ENCODE measurements at places on chromosomes 7 and 10.
A peak's percentile ranks its signal among the peaks of the same experiment; 100 is the strongest.

- peak; percentile 18 for DNase-seq
Measured at GRCh38 chr10:100347568-100348195, 649 bp downstream of the SCD start.

DNA sequence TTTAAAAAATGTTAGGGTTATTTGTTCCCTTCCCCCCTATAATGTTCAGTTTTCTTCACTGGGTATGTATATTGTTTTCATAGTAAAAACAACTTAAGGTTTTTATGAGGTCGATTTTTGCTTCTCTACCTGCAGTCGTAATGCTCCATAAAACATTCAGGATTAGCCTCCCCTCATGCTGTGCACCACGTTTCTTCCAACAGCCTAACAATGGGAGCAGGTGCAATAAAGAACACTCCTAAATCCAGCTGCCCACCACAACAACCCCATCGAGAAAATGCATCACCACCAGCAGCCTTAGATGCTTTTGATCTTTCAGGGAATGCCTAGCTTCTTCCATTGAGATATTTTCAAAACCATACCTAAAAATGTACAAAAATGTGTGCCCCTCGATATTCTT lies 111.1 kb downstream of the ADAM12 start:
- DNase-seq = no peak

DNA sequence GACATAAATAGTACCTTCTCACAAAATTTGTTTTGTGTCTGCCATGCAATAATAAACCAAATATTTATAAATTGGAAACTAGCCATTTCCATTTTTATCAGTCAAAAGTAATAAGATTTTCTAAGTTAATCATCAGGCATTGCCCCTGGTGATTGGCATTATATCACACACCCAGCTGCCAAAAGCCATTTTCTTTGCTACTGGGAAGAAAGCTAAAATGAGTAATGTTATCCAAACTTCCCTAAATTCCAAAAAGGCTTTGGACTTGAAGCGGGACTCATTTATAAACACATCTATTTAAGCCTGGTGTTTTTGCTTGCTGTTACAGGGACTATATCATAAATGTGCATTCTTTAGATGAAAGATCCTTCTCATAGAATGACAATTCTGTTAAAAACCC lies 86.0 kb downstream of the AKR1D1 start:
- no peak for DNase-seq

DNA sequence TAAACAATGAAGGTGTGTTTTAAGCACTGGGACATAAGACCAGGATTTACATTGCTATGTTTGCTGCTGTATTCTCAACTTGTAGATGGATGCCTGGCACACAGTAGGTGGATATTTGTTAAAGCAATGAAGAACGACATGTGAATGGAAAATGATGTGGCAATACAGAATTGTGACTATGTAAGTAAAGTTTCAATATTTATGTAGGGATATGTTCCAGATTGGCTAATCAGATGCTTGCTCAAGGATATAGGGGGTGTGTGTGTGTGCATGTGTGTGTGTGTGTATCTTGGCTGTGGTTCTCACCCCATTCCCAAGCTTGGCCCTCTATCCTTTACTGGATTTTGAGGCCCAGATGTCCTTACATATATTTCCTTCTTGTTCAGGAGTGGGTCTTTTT lies 42.7 kb upstream of the LAMB1 start:
- peak; percentile 70 for DNase-seq

DNA sequence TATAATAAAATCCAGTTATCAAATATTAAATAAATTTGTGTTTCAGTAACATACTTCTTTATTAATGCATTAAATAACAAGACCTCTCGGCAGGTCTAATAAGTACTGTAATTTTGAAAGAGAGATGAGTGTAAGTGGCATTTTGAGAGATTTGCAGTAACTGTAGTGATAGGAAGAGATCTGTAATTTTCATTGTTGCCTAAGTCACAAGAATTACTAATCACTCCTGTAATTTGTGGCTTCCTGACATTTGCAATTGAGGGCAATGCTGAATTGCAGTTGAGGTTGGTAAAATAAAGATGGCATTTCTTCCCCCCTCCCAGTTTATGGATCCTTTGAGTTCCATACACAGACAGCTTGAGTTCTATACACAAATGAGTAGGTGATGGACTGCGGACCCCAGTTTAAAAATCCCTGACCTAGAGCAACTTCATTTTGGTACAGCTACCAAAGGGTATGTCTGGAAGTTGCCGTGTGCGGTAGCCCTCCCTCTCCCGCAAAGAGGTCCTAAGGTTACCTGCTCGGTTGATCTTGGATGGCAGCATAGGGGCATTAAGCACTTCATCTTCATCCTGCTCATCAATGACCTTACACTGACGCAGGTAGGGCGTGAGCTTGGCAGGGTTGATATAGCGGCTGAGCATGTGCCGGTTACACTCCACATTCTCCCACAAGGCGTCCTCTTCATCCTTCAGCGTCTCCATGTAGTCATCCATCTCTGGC lies 96.4 kb downstream of the CARD11 start:
- DNase-seq = no peak

GRCh38 chr10:15167411-15168290 lies 842 bp downstream of the NMT2 start:
- DNase-seq = peak; percentile 28

DNA sequence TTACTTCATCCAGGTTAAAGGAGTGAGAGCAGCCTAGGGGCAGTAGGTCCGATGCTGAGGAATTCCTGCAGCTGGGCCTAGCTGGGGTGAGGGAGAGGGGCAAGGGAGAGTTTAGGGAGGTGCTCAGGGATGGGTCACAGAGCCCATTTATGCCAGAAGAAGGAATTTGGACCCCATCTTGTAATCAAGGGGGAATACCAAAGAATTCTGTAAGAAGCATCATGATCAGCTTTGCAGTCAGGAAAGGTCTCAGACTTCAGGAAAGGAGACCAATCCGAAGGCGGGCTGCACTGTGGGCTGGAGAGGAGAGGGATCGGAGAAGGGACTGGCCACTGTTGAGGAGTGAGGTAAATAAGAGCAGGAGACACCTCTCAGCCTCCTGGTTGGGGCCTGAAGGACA lies 566.6 kb upstream of the MGMT start:
- no peak for DNase-seq

- no peak for DNase-seq
Measured at GRCh38 chr10:122638106-122638505, 61.5 kb downstream of the C10orf120 start.

- no peak for DNase-seq
Measured at GRCh38 chr10:34169677-34170076, 645.4 kb downstream of the PARD3 start.

DNA sequence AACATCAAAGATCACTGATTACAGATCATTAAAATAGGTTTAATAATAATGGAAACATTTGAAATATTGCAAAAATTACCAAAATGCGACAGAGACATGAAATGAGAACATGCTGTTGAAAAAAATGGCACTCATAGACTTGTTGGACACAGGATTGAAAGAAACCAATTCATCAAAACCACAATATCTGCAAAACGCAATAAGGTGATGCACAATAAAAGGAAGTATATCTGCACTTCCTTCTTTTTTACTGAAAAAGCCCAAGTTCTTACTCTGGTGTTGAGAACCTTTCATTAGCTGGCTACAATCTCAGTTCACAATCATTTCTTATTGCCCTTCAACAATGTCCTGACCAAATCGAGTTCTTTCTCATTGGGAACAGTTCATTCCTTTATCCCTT lies 28.7 kb downstream of the TMEM106B start:
- no peak for DNase-seq

- no peak for DNase-seq
Measured at GRCh38 chr7:127383123-127383835, 9.2 kb downstream of the ZNF800 start.

DNA sequence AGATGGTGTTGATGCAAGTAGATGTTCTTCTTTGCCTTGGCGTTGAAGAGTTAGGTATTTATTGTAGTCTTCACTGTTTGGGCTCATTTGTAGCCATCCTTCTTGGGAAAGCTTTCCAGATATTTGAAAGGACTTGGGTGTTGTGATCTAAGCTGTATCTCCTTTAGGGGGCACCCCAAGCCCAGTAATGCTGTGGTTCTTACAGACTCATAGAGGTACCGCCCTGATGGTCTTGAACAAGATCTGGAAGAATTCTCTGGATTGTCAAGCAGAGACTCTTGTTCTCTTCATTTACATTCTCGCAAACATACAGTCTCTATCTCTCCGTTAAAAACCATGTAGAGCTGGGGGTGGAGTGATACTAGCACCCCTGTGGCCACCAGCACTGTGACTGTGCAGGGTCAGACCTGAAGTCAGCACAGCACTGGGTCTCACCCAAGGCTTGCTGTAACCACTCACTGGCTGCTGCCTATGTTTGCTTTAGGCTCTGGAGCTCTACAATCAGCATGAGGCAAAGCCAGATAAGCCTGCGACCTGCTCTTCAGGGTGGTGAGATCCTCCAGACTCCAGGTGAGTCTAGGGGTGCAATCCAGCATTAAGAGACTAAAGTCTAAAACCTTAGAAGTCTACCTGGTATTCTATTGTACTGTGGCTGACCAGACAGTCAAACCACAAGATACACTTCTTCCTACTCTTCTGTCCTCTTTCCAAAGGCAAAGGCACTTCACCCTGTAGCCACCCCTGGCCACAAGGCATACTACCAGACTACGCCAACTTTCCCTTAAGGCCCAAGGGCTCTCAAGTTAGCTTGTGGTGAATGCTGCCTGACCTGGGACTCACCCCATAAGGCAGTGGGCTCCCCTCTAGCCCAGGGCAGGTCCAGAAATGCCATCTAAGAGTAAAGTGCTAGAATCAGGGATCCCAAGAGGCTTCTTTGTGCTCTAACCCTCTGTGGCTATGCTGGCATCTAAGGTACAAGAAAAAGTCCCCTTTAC lies 209.7 kb upstream of the TMEM196 start:
- peak; percentile 86 for DNase-seq

DNA sequence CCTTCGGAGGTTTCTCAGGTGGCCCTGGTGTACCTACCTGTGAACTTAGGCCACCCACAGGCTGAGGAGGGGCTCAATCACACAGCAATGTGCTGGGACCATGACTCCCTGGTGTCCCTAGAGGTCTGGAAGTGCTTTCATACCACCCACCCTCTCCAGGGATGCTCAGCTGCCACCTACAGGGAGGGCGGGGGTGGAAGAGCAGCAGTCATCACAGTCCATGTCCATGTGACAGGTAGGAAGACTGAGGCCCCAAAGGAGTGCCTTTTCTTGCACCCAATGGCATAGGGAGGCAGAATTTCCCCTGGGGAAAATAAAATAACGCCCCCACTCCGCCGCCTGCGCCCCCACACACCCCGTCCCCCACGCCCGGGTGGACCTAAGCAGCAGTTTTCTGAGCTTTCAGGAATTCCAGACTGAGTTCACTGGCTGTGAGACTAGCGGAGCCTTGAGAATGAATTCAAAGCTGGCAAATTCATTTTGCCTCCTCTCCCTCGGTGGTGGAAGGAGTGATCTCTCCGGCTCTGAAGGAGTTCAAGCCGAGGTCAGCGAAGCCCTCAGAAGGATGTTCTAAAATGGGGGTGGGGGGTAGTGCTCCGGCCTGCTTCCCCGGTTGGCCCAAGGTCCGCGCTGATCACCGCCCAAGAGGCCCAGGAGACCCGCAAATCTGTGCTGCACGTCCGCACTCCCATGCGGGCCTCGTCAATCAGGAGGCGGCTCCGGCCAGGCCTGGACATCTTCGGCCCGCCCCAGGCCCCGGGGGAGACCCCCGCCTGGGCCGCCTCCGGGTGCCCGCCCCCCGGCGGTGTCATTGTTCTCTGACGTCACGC lies 2.1 kb upstream of the ZMIZ1 start:
- DNase-seq = no peak

- DNase-seq = no peak
Measured at GRCh38 chr7:28246921-28247461, 66.4 kb upstream of the JAZF1 start.

GRCh38 chr10:7908541-7909210 lies 90.4 kb downstream of the TAF3 start:
- DNase-seq = no peak

DNA sequence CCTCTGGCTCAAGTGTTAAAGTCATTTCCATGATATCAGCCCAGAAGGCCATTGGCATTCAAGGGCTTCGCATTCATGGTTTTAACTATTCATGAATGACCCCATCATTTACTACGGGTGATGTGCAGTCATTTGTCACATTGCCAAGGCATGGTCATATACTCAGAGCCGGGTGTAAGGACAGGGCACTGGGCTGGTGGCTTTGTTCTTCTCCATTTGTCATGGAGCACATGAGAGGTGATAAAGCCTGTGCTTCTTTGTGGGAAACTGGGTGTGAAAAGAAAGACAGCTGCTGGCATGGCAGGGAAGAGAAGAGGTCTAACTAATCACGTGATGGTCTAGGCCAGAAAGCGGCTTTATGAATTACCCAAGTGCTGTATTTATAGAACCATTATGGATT lies 132.2 kb upstream of the PLXNA4 start:
- DNase-seq = no peak

- peak; percentile 25 for DNase-seq
Measured at GRCh38 chr7:82609746-82610145, 166.2 kb upstream of the CACNA2D1 start.

- peak; percentile 88 for DNase-seq
Measured at GRCh38 chr10:102455893-102456471, 4.6 kb upstream of the C10orf95 start.

Data from fibroblast of upper back skin (primary cell).